Stimulated activated CD4-positive, alpha-beta T cell treated with anti-CD3 and anti-CD28 coated beads, Interleukin-1b, Interleukin-23, amount 100 ng/mL, for 4 hours (primary cell): ENCODE measurements at places on chromosomes 2 and 18.

GRCh38 chr2:59578349-59578748 is 975.1 kb downstream of the BCL11A start:
- no peak for DNase-seq

GRCh38 chr2:108853421-108853820 is 66.8 kb downstream of the CCDC138 start:
- no peak for DNase-seq

DNA sequence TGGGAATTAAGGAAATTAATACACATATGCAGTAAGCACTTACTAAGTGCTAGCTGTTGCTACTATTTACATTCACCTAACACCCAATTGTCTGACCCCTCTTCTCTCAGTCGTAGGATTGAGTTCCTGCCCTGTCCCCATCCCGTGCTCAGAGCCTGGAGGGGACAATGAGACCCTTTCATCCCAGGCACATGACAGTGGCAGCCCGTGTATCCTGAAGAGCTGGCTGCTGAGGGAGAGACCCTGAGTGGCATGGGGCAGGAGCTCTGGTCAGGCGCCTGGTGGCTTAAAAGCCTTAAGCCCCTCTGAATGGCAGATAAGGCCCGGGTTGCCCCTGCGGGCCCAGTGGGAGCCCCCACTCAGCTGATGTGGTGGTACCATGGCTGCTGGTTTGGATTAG is 99.0 kb downstream of the DYSF start:
- DNase-seq, result no peak

DNA sequence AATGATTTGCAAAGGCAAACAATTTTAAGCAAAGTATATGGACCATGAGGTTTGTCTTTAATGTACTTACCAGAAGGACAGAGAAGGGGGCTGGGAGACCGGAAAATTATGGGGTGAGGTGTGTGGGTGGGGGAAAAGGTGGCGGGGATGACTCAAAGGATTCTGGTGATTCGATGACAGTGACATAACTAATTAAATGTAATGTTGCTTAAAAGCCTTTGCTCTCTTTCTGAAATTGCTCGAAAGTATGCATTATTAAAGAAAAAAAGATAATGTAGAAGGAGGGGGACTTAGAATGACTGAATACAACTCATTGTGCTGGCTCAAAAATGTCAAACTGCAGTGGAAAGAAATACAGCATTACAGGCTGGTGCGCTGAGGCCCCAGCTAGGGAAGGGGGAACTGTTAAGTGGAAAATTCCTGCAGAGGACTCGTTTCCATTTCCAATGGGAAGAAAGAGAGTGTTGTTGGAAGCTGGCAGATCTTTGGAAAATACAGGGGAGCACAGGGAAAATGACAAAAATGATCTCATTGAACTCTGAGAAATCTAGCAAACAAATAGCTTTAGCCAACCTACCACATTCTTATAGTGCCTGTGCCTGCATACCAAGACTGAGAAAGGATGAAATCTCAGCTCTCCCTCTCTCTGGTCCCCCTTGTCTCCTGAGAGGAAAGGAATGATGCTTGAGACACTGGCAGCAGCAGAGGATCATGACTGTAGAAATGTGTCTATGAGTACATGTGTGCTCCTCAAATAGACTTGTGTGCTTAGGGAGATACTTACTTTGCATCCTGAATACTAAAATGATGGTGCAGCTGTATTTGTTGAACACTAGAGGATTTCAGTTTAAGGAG is 632.4 kb downstream of the NYAP2 start:
- DNase-seq, result peak; percentile 1

- no peak for DNase-seq
Measured at GRCh38 chr2:205783872-205784499, 101.7 kb downstream of the NRP2 start.

DNA sequence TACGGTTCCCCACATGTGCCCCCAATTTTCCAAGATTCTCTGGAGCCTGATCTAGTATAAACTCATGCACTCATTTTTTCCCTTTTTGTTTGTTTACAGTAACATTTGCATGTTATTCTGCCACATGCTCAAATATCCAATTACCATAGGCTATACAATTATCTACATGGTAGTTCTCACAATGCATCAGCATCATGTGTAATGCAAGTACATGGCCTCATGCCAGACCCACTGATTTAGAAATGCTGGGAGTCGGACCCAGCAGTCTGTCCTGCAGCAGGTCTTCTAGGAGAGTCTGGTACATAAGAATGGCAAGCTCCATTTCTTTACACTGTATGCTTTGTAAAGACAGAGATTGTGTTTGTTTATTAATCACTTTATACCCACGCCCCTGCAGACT is 107.7 kb downstream of the CBLN2 start:
- DNase-seq, result no peak

- DNase-seq, result no peak
Measured at GRCh38 chr2:180732337-180732736, 248.1 kb upstream of the UBE2E3 start.

- DNase-seq, result no peak
Measured at GRCh38 chr2:30713698-30714097, 93.5 kb downstream of the CAPN13 start.

DNA sequence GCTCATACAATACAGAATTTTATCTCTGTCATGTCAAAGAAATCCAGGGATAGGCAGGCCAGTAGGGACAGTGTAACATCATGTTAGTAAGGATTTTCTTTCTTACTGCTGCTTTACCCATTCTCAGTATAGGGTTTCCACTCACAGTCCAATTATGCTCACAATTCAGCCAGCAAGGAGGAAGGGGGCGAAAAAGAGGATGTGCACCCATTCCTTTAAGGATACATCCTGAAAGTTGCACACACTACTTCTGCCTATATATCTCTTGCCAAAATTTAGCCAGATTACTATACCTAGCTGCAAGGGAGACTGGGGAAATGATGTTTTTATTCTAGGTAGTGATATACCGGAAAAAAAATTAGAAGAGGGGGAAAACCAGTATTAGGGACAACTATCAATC is 66.1 kb downstream of the BAZ2B start:
- no peak for DNase-seq
